ENCODE measurements at places on chromosomes 4 and X.

DNA sequence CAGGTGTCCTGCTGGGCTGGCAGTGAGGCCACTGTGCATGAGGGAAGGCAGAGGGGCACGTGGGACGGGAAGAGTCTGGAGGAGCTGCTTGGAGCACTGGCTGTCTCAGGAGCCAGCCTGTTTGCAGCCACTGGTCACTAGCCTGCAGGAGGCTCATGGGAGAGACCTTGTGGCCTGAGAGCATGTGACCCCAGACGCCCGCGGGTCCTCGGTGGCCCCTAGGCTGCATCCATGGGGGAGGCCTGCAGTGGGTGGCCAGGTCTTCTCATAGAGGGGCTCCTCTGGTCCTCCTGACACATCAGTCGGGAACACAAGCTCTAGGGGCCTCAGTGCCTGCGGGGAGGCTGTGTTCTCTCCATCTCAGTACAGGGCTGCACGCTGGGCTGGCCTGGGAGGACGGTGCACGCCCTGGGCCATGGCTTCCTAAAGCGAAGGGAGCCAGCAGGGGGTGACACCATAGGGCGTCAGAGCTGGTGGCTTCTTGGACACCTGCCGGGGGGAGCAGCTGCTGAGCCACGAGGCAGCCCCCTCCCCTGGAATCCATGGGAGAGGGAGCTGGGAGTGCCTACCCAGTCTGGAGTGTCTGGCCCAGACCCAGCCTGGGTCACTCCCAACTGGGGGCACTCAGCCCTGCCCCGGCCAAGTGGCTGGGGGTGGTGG is 12.3 kb downstream of the NAT8L start:
- DNase-seq = no peak

DNA sequence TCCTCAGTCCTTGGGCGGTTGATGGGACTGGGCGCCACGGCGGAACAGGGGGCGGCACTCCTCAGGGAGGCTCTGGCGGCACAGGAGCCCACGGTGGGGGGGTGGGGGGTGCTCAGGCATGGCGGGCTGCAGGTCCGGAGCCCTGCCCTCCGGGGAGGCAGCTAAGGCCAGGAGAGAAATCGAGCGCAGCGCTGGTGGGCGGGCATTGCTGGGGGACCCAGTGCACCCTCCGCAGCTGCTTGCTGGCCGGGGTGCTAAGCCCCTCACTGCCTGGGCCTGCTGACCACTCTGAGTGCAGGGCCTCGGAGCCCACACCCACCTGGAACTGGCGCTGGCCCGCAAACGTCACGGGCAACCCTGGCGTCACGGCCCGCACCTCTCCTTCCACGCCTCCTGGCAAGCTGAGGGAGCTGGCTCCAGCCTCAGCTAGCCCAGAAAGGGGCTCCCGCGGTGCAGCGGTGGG is 164.9 kb upstream of the AGA start:
- DNase-seq = no peak

DNA sequence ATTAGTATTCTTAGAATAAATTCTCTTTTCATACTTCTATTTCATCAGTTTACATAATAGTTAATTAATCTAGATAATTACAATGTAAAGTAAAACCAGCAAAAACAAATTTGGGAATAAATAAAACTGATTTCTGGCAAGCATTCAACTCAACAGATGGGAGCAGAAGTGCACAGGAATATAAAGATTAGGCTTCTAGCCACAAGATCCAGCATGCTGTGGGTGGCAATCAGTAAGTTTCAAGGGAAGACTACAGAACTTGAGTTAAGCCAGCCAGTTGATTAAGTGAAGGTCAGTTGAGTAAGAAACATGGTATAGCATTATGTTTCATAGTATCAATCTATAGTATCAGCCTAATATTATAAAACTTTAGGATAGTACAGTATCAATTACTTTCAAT is 324.2 kb upstream of the AADAT start:
- DNase-seq = no peak

- no peak for DNase-seq
Observed at GRCh38 chrX:38750551-38750950, 50.7 kb upstream of the MID1IP1 start.

DNA sequence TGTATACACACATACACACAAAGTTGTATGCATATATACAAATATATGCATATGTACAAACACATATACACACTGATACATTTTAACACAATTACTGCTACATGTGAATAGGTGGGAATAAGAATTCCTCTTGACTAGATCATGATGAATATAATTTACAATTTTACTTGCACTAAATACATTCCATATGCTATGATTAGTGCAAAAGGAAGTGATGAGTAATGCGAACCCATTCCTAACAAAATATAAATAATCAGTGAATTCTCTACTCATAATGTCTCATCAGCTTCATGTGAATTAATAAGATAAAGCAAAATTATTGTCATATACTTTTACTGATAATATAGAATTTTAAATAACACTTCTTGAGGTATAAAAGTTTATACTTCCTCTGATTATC is 1077.3 kb upstream of the PCDH10 start:
- DNase-seq = no peak

- no peak for DNase-seq
Observed at GRCh38 chr4:164485136-164485535, 268.8 kb upstream of the SMIM31 start.

DNA sequence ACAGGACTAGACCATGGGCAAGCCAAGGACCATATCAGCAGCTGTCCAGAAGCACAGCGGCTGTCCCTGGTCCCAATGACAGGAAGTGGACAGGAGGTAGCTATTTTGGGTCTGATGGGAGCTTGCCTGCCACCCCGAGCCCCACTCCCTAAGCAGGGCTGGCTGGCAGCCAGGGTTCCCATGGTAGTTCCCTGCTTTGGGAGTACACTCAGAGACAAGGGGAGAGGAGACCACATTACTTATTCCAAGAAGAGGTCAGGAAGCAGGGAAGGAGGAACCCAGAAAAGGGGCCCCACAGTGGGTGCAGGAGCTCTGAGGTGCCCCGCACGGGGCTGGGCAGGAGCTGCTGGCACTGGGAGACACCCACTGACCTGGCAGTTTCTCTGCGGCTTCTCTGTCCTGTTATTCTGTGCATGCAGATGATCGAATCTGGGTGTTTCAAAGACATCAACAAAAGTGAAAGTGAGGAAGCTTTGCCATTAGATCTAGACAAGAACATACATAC is 36.3 kb downstream of the HTT-AS start:
- DNase-seq = peak; percentile 16

DNA sequence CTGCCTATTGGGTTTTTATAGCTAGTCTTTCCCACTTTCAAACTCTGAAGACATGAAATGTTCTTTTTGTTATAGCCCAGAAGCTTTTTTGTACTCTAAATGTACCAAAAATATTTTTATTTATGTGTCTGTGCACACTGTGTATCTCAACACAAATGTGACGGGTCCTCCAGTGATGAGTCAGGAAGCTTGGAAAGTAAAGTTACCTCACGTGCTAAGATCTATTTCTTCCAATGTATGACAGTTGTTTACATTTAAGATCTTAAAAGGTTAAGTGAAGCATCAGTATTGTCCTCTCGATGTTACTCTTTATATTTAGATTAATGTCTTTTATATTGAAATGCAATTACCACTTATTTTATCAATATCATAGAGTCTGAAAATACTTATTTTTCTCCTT is 29.1 kb upstream of the PRSS12 start:
- DNase-seq = no peak

DNA sequence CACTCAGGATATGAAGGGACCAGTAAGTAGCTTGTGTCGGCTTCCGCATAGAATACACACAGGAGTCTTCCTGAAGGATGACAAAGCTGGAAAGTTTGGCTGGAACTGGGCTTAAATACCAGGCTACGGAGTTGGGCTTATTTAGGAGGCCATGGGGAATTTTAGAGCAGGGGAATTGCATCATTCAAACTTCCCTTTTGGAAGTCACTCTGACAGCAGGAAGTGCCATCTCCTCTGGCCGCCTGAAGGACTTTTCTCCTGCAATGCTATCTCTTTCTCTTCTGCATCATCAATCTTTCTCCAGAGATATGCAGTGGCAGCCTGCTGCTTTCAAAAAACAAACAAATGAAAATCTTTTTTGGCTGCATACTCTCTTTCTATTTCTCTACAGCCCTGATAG is 48.4 kb upstream of the PAK3 start:
- DNase-seq = no peak

DNA sequence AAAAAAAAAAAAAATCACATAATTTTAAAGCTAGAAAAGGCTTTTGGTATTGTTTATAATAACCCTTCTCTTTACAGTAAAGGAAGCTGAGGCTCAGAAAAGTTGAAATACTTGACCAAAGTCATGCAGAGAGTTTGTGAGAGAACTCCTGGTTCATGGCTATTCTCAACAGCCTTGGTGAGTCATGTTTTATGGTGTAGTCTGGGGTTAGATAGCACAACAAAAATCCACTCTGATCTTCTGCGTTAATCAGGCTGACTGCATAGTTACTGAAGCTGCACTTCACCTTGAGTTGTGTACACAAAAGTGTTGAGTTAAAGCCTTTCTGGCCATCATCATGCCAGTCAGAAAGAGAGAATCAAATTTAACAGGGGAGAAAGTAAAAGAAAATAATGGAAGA is 19.3 kb upstream of the SFRP2 start:
- no peak for DNase-seq

DNA sequence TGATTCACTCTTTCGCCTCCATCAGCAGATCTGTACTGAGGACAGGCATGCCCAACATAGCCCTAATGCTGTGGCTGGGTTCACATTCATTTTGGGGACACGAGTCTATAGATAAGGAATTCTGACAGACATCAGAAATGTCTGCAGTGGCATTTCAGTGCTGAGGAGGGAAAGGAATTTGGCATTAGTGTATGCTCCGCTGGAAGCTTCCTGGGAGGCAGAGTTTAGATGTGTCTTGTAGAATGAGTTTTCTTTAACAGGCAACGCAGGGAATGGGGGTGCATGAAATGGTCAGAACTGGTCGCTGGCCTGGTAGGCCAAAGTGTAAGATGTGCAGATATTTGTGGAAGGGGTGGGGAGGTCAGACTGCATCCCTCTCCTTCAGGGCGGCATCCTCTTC is 43.5 kb upstream of the ZNF518B start:
- DNase-seq = no peak

- DNase-seq = no peak
Observed at GRCh38 chr4:84954982-84955567, 11.4 kb downstream of the WDFY3 start.

- DNase-seq = peak; percentile 5
Observed at GRCh38 chrX:124395145-124395880, 49.0 kb downstream of the SH2D1A start.

Measured in CD4-positive, alpha-beta T cell treated with Interleukin-6 for 4 hours (primary cell).